ENCODE measurements at places on chromosomes 7 and 10.

- no peak for DNase-seq
Measured at GRCh38 chr10:110460111-110460809, 37.4 kb upstream of the DUSP5 start.

DNA sequence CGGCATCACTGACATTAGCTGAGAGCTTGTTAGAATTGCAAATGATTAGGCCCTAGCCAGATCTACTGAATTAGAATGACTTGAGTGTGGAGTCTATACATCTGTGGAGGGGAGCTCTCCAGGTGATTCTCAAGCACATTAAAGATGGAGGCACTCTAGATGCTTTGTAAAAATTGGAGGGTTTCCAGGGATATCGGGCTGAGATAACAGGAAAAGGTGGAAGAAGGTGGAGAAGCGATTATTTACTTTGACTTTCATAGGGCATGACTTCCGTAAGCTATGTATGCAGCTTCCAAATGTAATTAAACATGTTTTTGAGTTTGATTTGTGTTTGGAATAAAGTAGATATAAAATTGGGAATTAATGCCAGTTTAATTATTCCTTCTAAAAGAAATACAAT, 235.0 kb upstream of the PTN start:
- no peak for DNase-seq

DNA sequence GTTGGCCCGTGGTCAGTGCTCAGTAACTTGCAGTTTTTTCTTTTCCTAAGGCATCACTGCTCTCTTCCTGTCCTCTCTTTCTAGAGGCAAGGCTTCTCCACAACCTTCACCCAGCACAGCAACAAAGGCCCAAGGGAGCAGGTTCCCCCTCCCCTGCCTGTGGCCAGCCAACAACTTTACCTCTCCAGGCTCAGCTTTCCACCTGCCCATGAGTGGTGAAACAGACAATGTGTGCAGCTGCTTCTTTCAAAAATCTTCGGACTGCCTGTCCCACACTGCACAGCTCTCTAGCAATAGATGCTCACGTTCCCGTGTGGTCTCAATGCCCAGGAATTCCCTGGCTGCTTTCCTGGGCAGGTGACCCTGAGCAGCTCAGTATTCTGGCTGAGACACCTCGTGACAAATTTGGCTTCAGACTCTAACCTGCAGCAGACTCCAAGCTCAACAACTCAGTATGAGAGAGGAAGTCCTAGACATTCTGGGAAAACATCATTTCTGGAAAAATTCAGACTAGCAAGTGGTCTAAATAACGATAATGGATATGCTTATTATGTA, 28.9 kb upstream of the TMEM72 start:
- DNase-seq: no peak

DNA sequence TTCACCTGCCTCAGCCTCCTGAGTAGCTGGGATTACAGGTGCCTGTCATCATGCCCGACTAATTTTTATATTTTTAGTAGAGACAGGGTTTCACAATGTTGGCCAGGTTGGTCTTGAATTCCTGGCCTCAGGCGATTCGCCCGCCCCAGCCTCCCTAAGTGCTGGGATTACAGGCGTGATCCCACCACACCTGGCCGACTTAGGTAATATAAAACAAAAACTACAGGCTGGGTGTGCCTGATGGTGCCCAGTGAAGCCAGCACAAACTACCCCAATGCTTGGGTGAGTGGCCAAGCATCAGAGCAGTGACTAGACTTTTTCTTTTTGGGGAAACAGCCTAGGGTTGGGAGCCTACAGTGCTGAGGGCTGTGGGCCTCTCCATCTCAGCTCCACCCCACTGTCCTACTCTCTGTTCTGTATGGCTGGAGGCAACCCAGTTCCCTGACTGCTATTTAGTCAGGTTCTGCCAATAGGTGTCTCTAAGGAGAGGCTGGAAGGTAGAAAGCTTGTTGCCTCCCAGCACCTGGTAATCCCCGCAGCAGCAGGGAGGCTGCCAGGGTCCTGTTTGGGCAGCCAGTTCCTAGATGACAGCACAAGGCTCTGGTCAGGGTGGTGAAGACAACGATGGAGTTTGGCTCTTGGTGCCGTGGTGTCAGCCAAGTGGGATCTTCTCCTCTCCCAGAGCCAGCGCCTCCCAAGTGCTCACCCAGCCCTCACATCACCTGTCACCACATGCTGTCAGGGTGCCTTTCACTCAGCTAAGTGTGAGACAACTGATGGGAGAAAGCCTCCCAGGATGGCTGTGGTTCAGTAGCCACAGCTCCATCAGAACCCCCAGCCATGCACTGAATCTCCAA, 10.4 kb upstream of the NACAD start:
- DNase-seq: no peak

DNA sequence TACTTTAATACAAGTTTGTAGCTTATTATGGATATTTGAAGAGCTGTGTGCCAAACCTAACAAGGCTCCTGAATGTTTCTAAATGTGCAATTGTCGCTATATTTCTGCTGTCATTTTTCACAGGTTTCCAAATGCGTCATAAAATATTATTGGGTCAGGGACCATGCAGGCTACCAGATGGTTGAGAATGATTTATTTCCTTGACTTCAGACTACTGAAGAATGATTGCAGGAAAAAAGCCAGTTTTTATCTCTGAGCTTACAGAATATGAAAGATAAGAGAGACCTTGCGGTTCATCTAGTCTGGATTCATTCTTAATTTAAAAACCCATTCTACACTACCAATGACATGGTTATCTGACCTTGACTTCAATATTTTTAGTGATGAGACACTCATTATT, 55.2 kb downstream of the TSPAN12 start:
- no peak for DNase-seq

DNA sequence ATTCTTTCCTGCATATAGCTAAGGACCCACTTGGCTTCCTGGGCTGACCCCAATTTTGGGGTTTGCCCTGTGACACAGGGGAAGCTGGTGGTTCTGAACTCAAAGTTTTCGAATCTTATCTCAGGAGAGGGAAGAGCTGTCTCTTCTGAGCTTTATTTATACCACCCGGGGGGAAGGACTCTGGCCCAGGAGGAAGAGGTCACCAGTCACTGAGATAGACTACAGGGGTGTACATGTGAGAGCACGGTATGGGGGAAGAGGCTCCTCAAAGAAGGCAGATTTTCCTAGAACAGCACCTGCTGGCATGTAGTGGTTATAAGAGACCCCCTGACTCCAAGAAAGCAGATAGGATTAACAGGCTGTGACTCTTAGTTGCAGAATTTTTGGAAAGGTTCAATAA, 101.8 kb upstream of the ELMO1 start:
- no peak for DNase-seq

- no peak for DNase-seq
Measured at GRCh38 chr7:27410812-27411544, 168.4 kb downstream of the EVX1 start.

- no peak for DNase-seq
Measured at GRCh38 chr7:135710417-135711138, 17.4 kb downstream of the SLC13A4 start.

DNA sequence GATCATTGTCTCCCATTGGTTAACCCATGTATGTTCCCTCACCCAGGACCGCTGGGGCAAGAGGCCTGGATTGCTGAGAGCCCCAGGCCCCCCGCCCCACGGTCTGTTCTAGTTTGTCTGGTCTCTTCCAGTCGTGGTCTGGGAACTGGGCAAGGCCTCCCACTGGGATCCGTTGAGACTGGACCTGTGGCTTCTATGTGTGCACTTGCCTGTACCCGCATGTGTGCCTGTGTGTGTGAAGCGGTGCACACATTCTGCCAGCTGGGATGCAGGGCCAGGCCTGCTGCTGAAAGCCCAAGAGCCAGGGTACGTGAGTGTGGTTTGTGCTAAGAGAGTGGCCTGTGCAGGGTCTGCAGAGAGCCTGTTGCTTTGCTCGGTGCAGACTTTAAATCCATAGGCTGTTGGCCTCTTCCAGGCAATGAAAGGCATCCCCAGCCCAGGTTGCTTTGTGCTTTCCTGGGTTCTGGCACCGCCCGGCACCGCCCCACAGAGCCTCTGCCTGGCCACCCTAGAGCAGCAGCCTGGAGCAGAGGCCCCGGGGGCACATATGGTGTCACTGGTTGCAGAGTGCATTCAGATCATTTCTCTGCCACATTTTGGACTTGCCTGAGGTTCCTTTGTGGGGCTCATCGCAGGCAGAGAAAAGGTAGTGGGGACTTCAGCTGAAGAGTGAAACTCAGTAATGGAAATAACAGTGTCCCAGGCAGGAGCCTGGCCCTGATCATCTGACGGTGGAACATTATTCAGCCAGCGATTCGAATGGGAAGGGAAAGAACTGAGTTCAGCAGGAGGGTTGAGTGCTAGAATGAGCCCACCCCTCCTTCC, 215.5 kb downstream of the GLRX3 start:
- no peak for DNase-seq

- peak; percentile 30 for DNase-seq
Measured at GRCh38 chr7:74656441-74656836, 1.1 kb upstream of the GTF2I start.

DNA sequence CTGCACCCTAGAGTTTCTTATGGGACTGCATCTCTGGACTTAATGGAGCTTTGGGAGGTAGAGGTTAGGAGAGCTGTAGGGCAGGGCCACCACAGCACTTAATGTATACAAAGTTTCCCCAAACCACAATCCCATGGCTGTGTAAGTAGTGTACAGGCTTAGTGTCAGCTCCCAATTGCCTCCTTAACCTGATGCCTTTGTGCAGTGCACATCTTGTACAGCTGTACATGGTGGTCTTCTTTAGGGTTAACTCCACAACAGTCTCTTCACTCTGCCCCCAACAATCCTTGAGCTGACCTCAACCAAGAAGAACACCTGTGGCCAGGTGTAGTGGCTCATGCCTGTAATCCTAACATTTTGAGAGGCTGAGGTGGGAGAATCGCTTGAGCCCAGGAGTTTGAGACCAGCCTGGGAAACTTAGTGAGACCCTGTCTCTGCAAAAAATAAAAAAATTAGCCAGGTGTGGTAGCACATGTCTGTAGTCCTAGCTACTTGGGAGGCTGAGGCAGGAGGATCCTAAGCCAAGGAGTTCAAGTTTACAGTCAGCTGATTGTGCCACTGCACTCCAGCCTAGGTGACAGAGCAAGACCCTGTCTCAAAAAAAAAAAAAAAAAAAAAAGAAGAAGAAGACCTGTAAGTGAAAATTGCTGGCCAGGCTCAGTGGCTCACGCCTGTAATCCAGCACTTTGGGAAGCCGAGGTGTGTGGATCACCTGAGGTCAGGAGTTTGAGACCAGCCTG, 6.8 kb downstream of the PLAU start:
- DNase-seq: no peak

GRCh38 chr7:25965405-25966123, 186.4 kb upstream of the NFE2L3 start:
- DNase-seq: no peak

DNA sequence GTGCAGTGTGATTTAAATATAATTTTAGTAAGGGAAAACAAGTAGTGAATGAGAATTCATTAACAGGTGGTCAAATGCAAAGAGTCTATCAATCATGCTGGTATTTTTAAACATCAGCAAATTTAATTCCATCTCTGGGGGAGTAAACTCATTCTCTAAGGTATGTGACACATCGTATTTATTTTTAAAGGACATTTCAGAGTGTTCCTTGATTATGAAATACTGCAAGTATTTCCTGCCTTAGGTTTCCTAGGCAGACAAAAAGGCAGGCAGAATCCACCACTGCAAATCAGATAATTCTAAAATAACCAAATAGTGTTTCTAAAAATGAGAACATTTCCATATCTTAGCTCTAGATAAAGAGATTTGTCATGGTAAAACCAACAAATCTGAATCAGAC, 193.8 kb downstream of the LRRTM3 start:
- no peak for DNase-seq

- DNase-seq: no peak
Measured at GRCh38 chr7:30188811-30189210, 54.0 kb downstream of the MTURN start.

- DNase-seq: no peak
Measured at GRCh38 chr7:116439841-116440549, 59.5 kb upstream of the CAV2 start.

DNA sequence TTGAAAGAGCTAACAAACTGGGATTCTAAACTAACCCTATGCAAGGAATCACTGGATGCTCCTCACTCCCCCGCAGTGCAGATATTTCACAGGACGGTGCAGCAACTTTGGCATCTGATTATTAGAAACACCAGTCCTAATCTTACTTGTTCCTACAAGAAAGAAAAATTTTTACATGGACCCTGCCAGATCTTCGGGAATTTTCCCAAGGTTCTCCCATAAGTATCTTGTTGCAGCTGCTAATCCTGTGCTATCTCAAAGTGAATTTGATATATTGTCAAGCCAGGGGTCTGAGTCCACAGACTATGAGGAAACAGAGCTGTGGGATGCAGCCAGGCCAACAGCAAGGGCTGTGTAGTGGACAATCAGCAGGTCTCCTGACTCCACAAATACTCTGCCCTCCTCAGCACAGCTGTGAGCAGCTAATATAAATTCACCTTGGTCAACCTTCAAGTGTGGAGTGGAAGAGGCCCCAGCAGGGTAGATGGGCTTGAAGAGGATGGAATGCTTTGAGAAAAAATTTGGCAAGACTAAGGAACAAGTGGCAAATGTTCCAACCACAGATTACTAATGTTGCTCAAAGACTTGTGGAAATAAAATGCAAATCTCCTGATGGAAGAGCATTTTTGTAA, 25.6 kb downstream of the VSTM4 start:
- no peak for DNase-seq

DNA sequence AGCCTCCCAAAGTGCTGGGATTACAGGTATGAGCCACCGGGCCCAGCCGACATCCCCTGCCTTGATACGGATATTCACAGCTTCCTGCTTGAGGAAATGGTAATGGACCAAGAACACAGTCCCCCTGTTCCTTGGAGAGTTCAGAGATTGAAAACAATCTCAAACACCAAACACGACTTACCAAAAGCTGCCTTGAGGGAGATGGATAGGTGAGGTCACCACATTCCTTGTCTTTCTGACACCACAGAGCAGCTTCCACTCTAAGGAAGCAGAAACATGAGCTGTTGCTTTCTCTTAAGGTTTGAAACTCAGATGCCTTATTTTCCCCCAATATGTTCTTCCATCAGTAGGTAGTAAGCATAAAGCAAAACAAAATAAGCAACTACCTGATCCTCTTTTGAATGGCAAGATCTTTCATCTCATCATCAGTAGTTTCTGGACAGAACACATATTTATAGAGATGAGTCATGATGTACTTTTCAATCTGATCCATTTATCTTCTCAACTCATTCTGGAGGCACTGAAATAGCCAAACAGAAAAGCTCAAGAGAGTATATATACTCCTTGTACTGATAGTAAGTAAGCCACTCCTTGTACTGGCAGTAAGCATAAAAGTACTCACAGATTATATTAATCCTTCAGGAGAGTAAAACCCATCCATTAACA, 199.1 kb upstream of the KCTD7 start:
- DNase-seq: no peak

- no peak for DNase-seq
Measured at GRCh38 chr7:27172823-27173510, 1.2 kb downstream of the HOXA10 start.
